ENCODE measurements at places on chromosomes 2 and 18.

GRCh38 chr2:85263591-85263990 lies 64.2 kb downstream of the TGOLN2 start:
- no peak for DNase-seq

- no peak for DNase-seq
Observed at GRCh38 chr2:41736586-41736985, 311.2 kb upstream of the PKDCC start.

DNA sequence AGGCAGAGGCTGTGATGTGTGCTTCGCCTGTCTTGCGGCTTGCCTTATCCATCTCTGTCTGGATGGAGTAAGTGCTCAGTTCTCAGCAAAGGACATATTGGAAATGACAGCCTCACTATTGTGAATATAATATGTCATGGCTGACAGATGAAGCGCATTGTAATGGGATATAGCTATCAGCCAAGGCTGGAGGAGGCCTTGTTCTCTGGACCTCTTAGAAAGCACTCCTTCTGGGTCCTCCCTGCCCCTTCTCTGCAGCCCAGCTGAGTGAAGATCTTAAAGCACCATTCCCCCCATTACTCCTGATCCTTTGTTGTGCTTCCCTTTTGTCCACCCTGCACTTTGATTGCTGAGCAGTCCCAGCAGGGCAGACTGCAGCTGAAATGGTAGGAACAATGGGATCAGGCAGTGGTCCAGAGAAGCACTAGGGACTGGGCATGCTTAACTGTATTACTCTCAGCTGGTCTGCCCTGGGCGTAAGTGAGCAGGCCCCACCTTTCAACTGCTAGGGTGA lies 265.3 kb downstream of the SETBP1 start:
- DNase-seq, result peak; percentile 89

GRCh38 chr18:77091366-77091765 lies 41.2 kb downstream of the MBP start:
- DNase-seq, result no peak

DNA sequence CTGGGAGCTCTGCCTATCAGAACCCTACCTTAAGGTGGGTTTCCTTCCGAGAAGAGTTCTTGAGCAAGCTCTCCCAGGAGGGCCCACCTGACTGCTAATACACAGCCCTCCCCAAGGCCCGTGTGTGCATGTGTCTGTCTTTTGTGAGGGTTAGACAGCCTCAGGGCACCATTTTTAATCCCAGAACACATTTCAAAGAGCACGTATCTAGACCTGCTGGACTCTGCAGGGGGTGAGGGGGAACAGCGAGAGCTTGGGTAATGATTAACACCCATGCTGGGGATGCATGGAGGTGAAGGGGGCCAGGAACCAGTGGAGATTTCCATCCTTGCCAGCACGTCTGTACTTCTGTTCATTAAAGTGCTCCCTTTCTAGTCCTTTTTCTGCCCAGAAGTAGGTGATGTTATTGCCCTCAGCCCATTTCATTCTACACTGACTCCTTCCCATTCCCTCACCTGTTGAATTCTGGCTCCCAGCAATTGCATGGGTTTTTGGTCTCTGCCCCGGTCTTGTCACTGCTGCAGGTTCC lies 6.5 kb downstream of the TMEM37 start:
- DNase-seq, result no peak

DNA sequence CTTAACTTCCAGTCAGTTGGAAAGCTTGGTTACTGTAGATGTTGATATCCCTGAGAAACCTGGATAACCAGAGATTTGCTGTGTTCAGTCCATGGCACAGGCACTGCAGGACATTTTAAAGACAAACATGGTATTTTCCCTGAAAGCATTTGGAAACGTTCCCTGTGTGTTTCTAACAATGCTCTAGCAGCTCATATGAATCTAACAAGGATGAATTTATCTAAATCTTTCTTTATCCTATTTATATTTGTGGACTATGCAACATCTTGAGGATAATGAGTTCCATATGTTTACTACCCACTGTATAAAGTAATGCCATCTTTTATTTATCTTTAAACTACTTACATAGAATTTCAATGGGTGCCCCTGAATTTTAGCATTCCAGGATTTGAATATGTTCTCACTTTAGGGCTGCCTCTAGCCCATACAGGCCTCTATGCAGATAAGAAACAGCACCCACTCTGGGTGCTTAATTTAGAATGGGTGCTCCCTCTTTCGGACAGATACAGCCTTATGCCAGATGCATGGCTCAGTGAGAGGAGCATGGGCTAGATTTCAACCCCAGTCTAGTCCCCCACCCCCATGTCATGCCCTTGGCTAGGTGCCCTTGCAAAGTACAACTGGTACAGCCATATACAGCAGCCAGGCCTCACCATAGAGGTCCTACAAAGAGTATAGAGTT lies 50.6 kb upstream of the NEMP2 start:
- no peak for DNase-seq

- DNase-seq, result no peak
Observed at GRCh38 chr2:218465987-218466633, 47.2 kb downstream of the VIL1 start.

DNA sequence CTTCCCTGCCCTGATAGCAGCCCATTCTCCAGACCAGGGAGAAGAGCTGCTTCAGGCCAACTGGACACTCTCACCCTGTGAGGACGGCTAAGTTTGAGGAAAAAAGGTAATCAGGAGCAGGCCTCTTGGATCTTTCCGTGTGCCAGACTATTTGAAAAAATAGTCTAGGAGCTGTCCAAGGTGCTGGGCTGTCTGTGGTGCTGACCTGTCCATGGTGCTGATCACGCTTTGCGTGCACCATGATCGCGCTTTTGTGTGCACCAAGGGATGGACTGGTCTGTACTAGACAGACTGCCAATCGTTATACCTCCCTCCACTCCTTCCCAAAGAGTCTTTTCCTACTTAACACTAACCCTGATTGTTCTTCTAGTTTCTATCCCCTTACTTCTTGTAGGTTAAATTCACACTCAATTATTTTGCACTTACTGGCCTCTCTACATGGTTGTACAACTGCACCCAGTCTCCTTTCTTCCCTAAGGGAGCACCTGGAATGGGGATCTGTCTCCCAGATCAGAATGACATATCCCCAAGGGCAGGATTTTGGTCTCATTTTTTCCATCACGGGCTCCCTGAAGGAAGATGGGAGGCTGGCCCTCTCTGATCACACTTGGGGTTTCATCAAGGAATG lies 295.4 kb downstream of the CELF4 start:
- no peak for DNase-seq

GRCh38 chr2:7765236-7765635 lies 848.0 kb downstream of the RNF144A start:
- DNase-seq, result no peak

DNA sequence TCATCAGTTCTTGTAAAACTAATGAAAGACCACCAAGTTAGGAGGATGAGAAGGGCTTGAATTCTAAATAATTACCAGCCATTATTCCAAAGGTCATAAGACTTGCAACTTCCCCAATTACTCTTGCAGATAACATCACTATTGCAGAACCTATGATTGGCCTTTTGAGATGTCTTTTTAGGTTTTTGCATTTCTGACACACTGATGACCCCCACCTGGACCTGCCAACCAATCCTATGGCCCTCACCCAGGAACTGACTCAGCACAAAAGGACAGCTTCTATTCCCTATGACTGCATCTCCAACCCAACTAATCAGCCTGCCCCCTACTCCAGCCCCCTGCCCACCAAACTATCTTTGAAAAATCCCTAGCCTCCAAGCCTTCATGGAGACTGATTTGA lies 111.5 kb upstream of the COPS8 start:
- DNase-seq, result no peak

Data from NCI-H1417 treated with DMSO at 0.1 percent for 48 hours (cell line).